ENCODE measurements at places on chromosomes 5 and 9.

GRCh38 chr9:76927540-76928240, 21.8 kb upstream of the PRUNE2 start:
- no peak for DNase-seq

GRCh38 chr9:114499528-114499927, 5.7 kb downstream of the WHRN start:
- DNase-seq, result no peak

- no peak for DNase-seq
These were observed 413.5 kb downstream of the PLK2 start for GRCh38 chr5:58046371-58046770.

DNA sequence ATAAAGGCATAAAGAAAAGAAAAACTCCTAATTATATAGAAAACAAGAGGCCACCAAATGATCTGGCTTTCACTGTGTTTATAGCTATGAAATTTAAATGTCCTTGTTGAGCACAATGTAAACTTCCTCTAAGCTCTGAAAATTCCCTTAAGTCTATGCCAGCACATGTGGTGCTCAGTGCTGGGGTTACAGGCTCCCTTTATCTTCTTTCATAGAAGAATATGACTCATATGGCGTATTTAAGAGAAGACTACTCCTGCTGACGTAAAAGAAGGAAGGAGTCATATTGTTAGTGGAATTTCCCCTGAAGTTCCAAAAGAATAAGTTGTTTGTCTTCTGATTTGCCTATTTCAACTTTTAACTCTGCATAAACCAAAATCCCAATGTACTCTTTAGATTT, 30.4 kb downstream of the RNF145 start:
- DNase-seq, result no peak

- no peak for DNase-seq
These were observed 201.8 kb upstream of the ZNF608 start for GRCh38 chr5:124948062-124948753.

DNA sequence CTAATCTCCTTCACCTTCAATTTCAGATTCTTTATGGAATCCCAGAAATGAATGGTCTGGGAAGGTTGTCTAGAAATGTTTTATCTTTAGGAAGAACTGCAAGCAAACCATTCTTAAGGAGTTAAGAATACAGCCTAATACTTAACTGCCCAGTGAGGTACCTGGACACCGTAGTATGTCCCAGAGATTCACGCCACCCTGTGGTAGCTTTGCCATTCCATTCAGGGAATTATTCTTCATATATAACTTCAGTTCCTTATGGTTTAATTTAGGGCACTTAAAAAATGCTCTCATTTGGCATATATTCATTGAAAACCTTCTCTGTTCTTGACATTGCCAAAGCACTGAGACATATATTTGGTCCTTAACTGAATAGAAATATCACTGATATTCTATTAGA, 49.7 kb downstream of the ACTBL2 start:
- DNase-seq, result no peak

GRCh38 chr9:37908698-37909186, 4.8 kb upstream of the SLC25A51 start:
- DNase-seq, result no peak

GRCh38 chr5:147259837-147260236, 25.0 kb downstream of the STK32A start:
- DNase-seq, result no peak

DNA sequence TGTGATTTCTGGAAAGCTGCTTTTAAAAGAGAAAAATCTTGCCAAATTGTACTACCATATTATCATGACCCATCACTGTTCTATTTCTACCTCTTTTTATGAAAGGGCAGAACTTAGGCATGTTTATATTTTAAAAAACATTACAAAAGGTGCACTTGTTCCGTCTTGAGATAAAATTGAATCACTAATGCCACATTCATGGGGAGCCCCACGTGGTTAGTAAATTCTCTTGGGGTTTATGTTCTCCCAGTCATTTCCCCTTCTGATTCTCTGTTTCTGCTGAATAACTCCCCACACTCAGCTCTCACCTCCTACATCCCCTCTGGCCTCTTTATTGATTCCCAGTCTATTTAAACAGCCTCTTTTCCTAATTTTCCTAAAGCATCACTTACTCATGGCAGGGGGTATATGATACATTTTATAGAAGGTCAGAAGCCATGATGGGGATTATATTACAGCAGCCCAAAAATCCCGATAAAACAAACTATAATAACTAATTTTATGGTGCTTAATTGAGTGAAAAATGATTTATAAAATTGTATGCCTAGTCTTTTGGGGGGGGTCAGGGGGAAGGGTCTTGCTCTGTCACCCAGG, 19.7 kb upstream of the VLDLR start:
- DNase-seq, result no peak

GRCh38 chr5:135930029-135930948, 24.5 kb downstream of the LECT2 start:
- DNase-seq, result no peak

DNA sequence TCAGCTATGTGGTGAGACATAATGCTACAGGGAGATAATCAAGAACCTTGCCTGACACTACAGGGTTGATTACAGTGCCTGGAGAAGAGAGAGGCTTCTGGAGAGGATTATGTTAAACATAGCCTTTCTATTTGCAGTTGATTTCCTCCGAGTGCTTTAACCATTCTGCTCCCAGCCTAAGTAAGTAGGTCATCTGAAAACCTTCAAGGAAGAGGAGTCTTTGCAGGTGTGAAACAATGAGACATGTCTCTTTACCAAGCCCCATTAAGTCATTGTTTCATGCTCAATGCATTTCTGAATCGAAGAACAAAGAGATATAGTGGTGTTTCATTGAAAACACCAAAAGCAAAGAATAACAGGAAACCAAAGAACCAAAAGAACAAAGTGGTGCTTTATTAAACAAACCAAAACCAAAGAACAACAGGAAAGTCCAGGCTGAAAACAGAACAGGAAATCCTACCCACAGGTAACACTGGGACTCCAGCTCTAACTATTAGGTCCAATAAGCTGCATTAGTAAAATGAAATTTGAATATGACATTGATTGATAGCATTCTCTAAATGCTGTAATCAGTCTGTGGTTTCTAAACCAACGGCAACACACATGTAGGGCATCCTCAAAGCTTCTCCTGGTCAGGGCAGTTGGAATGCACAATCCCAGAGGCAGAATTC, 113.3 kb upstream of the SPATA31D4 start:
- no peak for DNase-seq

GRCh38 chr9:83007521-83008300, 55.2 kb downstream of the RASEF start:
- DNase-seq, result no peak

DNA sequence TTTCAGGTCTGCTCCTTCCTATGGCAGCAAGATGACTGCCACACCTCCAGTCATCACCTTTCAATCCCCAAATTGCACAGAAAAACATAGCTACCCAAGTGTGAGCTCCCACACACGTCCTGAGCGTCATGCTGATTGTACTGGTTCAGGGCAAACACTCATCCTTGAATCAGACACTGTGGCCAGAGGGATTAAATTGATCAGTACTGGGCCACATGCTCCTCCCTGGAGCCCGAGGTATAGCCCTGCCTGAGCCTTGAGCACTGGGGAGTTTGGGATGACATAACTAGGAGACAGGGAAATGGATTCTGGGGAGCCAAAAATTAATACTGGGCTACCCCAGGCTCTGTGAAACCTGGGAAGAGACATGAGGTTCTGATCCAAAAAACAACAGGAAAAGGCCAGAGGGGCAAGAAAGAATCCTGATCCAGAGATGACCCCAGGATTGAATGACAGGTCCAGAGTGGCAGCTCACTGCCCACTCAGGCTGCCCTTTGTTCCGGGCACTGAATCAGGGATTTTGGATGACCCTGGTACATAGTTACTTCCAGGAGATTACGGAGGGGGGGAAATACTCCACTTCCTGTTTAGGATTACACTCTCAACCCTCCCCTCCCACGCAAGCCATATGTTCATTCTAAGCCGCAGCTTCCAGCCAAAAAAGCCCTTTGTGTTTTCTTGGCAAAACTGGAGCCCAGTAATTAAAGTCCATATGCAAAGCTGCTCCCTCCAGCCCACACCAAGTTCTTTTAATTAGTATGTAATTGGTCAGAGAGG, 141.6 kb upstream of the SPRY4 start:
- no peak for DNase-seq

DNA sequence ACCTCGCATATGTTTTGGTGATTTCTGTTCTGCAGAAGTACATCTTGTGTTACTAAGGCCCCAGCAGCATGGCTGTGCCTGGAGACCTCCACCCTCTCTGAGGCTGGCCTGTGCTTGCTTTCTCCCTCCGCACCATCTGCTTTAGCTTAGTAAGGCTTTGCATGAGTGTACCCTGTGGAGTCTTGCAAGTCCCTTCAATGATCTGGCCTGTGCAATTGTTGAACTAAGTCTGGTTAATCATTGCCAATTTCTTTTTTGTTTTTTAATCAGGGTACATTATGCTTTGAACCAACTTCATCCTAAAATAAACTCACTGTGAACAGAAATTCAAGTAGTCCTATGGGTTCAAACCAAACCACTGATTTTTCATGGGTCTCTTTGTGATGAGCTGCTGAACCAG, 32.3 kb downstream of the ACOT12 start:
- DNase-seq, result no peak

GRCh38 chr9:117081641-117082317, 333.1 kb downstream of the ASTN2 start:
- DNase-seq, result no peak

DNA sequence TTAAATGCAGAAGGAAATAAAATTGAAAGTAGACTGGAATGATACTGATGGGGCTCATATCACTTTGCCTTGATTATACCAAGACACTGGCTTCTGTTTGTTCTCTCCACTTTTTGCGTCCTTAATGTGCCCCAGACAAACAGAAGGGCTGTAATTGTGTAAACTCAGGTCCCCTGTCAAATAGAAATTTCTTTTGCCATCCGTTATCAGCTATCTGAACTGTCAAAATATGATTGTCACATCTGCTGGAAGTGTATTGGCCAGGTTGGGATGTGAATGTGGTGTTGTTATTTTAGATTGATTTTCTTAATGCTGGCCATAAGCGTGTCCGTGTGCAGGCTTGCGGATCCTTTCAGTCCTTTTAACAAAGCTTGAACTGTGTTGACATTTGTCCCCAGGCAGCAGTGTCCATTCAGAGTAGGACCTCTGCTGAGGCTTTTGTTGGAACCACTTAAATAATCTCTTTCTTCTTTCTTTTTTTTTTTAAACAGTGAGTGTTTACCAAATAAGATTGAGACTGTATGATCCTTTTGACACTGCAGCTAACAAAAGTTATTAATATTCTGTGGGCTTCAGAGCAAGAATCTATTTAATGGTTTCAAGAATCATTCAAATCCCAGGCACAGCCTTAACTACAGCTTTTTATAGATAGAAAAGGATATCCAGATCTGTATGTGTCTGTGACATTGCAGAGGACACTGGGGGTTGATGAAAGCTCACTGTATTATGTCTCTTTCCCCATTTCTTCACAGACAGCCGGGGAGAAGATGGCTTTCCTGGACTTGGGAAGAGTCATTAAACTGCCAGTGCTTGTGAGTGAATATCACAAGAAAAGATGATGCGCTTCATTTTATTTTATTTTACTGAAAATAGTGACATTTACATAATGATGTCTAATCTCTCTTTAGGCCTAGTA, 171.7 kb downstream of the ZNF608 start:
- no peak for DNase-seq

- DNase-seq, result no peak
These were observed 10.2 kb upstream of the MRPS2 start for GRCh38 chr9:135490166-135490870.

DNA sequence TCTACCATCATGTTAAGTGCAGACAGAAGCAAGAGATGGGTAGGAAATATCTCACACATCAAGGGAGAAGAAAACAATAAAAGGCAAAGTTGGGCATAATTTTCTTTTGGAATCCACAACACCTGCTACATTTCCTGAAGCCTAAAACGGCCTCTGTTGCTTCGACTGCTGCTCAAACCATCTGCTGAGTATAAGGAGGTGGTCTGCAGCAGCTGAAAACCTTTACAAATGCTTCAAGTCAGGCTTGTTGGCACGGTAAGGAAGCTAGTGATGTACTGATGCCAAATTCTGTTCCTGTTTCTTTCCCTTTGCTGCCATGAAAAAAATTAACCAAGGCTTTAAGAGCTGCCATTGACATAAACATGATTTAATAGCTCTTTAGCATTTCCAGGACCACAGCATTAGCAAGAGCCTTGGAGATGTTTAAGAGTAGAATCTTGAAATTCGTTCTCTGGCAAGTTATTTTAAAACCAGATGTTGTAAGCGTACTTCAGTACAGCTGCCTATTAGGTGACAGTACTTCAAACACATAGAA, 75.6 kb downstream of the DMRTA1 start:
- no peak for DNase-seq

DNA sequence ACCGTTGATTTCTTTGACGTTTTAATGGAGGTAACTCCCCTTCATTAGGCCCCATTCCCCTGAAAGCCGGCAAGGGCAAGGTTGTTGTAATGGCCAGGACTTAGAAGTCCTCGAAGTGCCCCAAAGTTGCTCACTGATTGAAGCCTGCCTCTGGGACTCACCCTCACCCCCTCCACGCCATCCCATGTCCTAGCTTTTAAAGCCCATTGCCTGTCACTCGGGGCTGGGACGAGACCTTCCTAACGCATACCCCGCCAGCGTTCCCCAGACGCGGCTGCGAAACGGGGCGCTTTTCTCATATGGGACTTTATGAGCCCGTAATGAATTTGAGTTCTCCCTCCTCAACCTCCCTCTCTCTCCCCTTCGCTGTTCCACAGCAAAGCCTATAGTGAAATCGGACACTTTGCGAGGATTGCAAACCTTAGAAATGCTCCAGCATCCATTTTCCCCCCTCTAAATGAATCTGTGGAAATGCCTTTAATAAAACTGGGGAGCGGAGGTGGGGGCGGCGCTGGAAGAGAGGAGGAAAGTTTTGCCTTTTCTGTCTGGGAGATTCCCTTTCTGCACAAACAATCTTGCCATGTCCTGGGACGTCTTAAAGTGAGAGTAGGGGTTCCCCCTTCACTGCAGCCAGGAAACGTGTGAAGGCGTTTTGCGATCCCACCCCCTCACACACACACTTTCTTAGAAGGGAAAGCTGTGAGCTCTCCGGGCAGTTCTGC, 1.5 kb downstream of the PAPPA start:
- no peak for DNase-seq

- no peak for DNase-seq
These were observed 35.2 kb downstream of the CEP72 start for GRCh38 chr5:647311-647710.

DNA sequence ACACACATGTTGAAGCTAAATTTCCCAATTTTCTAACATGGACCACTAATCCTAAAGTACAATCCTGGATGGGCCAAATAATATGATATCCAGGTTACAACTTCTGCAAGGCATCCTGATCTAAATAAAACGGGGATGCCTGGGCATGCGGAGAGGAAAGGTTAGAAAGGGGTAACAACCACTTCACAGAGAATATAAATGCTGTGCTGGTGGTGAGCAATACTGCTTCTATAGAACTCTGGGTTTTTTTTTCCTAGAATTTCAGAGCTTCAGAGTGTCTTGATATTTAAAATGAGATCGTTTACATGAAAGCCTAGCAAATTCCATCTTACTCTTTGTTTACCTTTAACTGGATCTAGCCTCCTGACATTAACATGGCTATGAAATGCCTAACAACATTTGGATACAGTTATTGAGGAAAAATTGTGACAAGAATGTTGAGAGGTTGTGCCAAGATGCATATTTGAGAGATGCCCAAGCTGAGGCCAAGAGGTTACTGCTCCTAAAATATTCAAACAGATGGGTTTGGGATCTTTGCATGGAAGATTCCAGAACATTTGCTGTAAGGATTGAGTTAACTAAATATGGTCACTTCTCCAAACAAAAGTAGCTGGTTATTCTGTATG, 22.4 kb downstream of the TNFAIP8 start:
- DNase-seq, result no peak

- no peak for DNase-seq
These were observed 256.8 kb upstream of the TNC start for GRCh38 chr9:115374724-115375268.

GRCh38 chr9:11794984-11795383, 898.2 kb upstream of the TYRP1 start:
- DNase-seq, result no peak

All from stimulated activated CD4-positive, alpha-beta T cell treated with anti-CD3 and anti-CD28 coated beads, TNF-alpha, amount 100 ng/mL, for 48 hours (primary cell).